ENCODE measurements at places on chromosomes 13 and 19. TPM values are rescaled to one million over a fixed set of nuclear protein-coding genes. Genes with fewer than 3 reads are reported as not detected.

DZIP1 gene
- total RNA-seq: not detected

DNA sequence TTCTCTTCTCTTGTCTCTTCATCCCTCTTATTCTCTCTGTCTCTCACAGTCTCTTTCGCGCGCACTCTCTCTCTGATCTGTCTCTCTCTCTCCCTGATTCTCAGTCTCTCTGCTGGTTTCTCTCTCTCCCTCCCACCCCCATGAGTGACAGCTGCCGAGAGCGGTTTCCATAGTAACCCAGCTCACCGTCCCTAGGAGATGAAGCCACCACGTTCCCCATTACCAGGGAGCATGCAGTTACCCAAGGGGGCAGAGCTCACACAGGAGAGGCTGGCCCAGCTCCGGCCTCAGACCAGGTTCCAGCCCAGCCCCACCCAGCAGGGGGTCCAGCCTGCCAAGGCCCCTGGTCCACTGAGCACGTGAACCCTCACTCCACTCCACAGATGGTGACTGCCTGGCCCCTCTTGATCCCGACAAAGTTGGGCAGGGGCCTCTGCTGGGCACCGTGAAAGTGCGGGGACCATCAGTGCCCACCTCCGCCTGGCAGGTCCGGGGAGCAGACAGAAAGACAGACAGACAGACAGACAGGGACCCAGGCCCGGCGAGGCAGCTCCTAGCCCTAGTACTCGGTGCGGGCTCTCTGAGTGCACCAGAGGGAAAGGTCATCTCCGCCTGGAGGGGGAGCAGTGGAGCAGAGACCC lies 50.6 kb downstream of the CELF5 start:
- peak; percentile 43 for ATAC-seq

PSG11 gene
- 0.32 TPM for total RNA-seq

DNA sequence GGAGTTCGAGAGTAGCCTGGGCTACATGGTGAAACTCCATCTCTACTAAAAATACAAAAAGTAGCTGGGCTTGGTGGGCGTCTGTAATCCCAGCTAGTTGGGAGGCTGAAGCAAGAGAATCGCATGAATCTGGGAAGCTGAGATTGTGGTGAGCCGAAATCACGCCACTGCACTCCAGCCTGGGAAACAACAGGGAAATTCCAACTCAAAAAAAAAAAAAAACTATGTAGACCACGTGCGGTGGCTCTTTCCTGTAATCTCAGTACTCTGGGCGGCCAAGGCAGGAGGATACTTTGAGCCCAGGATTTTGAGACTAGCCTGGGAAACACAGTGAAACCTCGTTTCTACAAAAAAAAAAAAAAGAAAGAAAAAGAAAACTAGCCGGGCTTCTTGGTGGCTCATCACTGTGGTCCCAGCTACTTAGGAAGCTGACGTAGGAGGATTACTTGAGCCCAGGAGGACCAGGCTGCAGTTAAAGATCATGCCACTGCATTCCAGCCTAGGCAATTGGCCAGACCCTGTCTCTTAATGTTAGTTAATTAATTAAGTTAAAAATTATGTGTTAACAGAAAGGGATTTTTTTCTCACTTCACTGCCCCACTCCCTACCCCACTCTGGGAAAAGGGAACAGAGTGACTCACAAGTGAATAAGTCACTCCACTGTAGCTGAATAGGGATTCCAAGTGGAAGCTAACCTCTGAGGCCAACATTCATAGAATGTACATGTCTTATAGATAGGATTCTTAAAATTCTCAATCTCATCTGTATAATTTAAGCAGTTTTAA lies 2.2 kb downstream of the ZNF83 start:
- ATAC-seq: no peak

CCDC8 gene
- not detected for total RNA-seq

DNA sequence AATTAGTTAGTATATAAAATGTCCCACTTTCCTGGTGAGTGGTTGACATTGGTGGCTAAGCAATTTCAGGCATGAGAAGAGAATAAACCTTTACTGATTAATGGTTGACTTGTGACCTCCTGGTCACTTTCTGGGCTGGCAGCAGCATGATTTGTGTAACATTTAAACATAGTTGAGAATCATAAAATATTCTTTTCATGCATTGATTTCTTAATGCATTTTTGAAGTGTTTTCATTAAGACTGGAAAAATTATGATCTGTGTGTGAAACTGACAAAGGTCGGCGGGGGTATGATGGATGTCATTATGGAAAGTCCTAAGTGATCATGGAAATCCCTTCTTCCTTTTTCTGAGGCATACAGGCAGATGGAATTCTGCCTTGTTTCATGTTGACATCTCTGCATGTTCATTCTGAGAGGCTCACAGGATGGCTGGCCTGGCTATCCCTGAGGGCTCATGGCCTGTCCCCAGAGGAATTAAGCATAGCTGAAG lies 98.7 kb upstream of the RNF113B start:
- no peak for ATAC-seq

- no peak for ATAC-seq
Observed at GRCh38 chr13:112444416-112445399, 68.6 kb downstream of the SPACA7 start.

- no peak for ATAC-seq
Observed at GRCh38 chr19:55189403-55189835, 9.3 kb upstream of the SYT5 start.
